ENCODE measurements at places on chromosomes 5 and 9.

DNA sequence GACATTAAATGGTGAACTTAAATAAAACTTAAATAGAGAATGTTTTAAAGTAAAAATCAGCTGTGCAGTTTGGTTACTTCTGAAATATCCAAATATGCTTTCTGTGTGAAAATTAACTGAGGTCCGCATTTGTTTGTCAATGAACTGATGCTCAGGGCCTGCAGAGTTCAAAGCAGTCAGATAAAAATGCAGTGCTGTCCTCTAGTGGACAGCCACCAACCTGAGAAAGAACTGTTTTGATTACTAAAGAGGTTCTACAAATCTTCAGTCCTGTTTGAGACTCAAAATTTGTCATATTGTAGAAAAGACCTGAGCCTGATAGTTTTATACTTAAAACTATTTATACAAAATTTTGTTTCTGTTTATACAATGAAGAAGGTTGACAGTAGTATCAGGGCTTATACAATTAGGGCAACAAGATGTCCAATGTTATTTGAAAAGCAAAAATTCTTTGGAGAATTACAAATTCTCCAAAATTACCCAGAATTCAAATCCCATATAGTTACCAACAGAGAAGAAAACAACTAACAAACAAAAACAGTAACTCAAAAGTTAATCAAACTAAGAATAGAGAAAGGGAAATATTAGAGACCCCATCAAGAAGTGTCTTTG lies 232.3 kb upstream of the TBCA start:
- DNase-seq: peak; percentile 11

DNA sequence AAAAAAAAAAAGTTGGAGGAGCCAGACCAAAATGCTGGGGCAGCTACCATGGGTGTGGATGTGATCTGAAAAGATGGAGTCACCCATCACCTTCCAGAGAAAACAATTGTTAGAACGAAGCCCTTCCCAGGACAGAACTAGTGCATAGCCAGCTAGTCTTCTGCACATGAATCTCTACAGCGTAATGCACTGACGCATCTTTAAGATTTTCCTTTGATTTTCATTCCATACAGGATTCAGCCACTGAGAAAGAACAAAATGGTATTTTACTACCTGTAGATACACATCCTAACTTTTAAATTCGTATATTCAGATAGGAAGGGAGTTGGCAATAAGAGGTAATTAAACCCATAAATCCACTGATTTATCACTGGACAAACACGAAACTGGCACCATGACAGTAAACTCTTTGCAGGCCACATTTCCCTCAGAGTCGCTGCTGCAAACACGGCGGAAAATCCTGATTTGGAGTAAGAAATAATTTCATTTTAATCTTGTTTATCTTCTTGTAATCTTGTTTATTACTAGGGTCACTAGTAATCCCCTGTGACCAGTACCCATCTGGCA lies 206.6 kb downstream of the SPOCK1 start:
- no peak for DNase-seq

- DNase-seq: no peak
Observed at GRCh38 chr5:142840575-142840974, 70.4 kb downstream of the ARHGAP26 start.

DNA sequence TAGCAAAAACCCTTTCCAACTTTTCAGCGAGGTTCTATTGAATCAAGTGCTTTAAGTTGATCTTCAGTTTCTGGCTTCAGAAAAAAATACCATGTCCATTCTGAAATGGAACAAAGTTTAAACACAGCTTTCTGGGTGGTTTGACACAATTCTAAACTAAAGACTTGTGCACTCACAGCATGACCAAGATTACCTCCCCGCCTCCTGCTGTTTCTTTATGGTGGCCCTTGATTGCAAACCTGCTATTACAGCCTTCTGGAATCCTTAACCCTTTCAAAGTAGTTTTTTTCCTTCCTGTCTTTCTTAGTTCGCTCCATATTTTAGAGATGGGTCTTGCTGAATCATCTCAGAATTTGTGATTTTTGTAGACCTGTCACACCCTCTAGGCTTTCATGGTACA lies 135.9 kb upstream of the FBN2 start:
- no peak for DNase-seq

GRCh38 chr5:77046416-77047073 lies 16.3 kb downstream of the AGGF1 start:
- DNase-seq: no peak

- no peak for DNase-seq
Observed at GRCh38 chr5:180212363-180213255, 3.6 kb upstream of the RASGEF1C start.

- DNase-seq: no peak
Observed at GRCh38 chr5:129820-130219, 37.9 kb downstream of the PLEKHG4B start.

GRCh38 chr5:75281716-75282465 lies 45.2 kb upstream of the ANKRD31 start:
- no peak for DNase-seq

DNA sequence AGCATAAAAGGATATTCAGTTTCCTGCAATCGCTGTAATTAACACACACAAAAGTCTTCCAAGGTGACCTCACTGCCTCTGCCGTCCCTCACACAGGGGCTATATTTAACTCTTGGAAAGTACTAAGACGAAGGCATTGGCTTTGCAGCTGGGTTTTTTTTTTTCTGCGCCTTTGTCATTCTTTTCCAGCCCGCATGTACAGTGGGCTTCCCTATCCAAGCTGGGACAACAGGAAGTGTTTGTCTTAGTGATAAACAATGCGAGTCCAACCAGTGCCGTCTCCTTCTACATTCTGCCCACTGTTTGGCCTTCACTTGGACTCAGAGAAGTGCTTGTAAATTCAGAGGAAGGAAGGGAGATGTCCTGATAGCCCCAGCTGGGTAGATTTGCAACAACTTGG lies 17.6 kb downstream of the AFAP1L1 start:
- no peak for DNase-seq

GRCh38 chr5:72006361-72006760 lies 100.9 kb upstream of the MAP1B start:
- no peak for DNase-seq

DNA sequence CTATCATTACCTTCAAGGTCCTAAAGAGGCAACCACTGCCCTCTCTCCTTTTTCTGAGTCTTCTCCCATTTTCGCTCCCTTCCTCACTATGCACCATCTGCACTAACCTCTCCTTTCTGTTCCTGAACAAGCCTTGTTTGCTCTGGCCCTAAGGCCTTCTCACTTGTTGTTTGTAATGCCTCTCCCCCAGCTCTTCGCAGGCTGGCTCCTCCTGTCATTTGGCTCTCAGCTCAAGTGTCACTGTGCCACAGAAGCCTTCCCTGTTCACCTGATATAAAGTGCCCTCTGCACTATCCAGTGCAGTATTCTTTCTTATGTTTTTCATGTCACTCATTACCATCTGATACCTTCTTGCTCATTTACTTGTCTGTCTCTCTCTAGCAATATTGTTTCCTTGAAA lies 303.7 kb downstream of the KCNN2 start:
- DNase-seq: no peak

- no peak for DNase-seq
Observed at GRCh38 chr9:129437626-129438323, 183.1 kb downstream of the C9orf50 start.

- no peak for DNase-seq
Observed at GRCh38 chr5:135158982-135159381, 125.0 kb upstream of the PITX1 start.

DNA sequence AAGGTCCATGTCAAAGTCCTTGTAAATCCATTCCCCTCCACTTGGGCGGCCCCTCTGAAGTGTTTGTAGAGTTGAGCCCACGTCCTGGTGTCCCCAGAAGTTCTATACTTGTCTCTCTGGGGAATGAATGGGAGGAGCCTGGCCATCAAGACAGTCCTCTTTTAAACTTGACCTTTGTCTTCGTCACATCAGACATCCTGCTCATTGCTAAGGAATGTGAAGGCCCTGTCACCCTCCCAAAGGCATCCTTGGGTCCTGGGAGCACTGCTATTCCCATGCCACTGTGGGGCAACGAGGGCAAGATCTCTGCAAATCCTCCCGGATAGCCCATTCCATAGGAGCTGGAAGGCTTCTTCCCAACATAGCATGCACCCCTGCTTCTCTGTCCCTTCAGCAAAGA lies 235.5 kb downstream of the SLIT3 start:
- no peak for DNase-seq

All from AG09319 (cell line).